Stimulated activated memory B cell treated with anti-CD40 and anti-IgM and Interleukin-4, amounts not matched to agents 10 μg/mL and 1 μg/mL and 100 μg/mL, for 72 hours (primary cell): ENCODE measurements at places on chromosomes 16 and 17.
A peak's percentile ranks its signal among the peaks of the same experiment; 100 is the strongest.

DNA sequence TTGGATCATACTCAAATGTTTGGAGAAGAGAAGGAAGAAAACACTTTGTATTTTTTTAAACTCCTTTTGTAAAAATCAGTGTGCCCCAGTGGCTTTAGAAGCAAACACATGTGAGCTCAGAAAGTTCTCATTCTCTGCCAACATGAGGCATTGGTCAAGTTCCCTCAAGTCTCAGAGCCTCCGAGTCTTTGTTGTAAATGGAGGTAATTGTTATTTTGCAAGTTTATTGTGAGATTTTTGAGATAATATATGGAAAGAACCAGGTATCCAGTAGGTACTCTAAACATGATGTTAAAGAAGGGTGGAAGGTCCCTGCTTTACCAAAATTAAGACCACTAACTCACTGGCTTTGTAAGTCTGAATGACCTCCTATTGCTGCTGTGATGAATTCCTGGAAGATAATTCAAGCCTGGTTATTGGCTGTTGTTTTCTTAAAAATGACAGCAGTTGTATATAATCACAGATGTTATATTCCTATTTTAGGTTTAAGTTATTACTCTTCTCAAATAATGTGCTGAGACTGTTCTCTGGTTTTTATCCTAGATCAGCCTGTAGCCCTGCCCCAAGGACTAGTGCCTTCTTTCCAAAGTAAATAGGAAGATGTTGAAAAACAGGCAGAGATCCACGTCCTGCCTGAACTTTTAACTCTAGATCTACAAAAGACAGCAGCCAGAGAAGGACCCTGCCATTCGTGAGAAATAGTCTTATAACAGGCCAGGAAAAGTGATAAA is 2.4 kb downstream of the HLF start:
- no peak for ATAC-seq

GRCh38 chr16:50665128-50665878 is 15.8 kb downstream of the SNX20 start:
- peak; percentile 59 for ATAC-seq

GRCh38 chr17:82080789-82081464 is 15.3 kb upstream of the DUS1L start:
- ATAC-seq = no peak

DNA sequence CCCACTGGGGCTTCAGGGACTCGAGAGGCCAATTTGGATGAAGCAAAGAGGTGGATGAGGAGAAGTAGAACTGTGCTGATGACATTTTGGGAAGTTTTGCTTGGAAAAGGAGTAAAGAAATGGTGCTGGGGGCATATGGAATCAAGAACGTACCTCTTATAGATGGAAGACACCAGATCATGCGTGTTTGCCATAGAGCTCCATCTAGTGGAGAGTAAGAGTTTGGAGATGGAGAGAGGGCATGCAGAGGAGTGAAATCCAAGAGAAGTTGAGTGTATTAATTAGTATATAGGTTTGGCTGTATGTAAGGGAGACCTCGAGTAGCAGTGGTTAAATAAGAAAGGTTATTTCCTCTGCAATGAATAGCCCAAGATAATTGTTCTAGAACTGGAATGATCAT is 56.0 kb downstream of the SHISA6 start:
- ATAC-seq = no peak

GRCh38 chr16:8295513-8296237 is 294.6 kb downstream of the TMEM114 start:
- no peak for ATAC-seq

- ATAC-seq = peak; percentile 91
These were observed 48.4 kb downstream of the RNF157 start for GRCh38 chr17:76191896-76192295.

DNA sequence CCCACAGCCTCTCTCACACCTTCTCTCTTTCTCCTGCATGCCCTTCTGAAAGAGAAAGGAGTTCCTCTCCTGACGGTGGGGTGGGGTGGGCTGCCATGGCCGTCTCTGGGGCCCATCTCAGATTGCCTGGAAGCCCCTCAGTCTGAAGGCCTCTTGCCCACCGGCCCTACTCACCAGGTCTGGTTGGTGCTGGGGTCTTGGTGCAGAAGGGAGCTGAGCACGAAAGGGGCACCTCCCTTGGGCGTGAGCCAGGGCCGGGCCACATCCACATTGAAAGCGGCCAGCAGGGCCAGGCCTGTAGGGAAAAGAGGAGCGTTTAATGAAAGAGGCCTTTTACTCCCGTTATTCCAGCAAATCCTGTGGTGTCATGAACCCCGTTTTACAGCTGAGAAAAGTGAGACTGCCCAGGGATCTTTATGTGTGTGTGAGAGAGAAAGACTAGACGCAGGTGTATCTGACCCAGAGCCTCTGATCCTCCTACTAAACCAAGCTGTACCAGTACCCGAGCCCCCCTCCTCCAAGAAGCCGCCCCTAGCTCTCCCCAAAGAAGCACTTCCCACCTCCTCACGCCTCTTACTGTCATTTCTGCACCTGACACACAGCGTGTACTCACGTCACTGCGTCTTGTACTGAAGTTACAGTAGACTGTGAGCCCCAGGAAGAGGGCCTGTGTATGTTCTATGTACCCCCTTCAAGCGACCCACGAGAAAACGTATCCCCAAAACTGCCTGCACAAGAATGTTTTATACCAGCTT is 23.4 kb downstream of the ITGAE start:
- ATAC-seq = no peak

- ATAC-seq = no peak
These were observed 59.1 kb downstream of the PIPOX start for GRCh38 chr17:29102046-29102445.

GRCh38 chr17:30565073-30565935 is 88.1 kb downstream of the GOSR1 start:
- ATAC-seq = no peak

- no peak for ATAC-seq
These were observed 42.2 kb downstream of the NDEL1 start for GRCh38 chr17:8477715-8478441.

GRCh38 chr16:79098907-79099306 is 501.6 kb downstream of the MAF start:
- no peak for ATAC-seq

DNA sequence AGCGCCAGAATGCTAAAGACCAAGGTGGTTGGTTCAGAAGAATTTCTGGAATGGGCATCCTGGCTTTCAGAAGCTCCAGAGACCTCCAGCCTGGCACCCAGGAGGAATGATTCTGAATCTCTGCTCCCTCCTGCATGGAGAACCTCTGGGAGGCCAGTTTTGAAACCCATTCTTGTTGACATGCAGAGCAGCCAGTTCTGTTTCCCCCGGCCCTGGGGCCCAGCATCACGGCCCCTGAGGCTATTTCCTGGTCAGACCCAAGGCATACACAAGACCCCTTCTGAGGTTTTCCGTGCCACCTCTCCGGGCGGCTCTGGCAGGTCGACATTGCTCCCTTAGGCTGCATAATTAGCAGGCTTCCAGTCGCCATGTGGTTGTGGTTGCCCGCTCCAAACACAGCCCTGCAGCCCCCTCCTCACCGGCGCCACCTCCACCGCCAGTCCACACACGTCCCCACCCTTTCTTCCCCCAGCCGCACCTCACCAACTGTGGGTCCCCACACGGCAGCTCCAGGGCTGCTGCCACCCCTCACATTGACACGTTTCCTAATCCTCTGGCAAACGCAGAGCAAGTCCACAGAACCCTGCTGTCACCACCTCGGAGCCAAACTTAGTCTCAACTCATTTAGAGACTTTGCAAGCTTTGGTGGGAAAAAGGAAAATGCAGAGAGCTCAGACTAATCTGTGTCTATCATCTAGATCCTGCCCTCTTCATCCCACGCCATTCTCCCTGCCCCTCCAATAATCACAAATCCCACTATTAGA is 367.1 kb downstream of the SOX9 start:
- no peak for ATAC-seq

DNA sequence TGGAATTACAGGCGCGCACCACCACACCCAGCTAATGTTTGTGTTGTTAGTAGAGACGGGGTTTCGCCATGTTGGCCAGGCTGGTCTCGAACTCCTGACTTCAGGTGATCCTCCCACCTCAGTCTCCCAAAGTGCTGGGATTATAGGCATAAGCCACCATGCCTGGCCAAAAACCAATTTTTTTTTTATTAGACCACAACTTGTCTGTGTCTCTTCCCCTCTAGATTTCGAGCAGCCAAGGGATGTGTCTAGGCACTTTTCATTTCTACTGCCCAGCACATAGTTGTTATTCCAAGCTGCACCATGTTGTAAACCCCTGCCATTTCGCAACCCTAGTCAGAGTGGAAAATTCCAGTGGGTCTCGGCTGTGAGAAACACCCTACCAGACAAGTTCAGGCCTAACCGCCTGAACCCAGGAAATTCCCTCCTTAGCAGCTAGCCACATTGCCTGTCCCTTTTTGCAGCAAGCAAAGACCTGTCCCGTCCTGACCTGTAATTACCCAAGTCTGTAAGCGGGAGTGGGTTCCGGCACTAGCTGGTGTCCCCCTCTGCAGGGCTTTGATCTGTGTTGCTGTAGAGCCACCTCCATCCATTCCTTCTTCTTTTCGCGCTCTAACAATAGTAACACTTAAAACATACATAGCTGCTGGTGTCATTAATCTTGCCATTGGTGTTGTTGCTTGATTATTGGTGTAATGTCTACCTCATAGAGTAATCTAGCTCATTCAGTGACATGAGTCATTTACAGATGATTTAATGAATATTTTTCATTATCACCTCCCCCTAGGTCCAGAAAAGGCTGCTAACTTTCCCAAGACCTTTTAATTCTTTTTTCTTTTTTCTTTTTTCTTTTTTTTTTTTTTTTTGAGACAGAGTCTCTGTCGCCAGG is 77.3 kb upstream of the ATF7IP2 start:
- ATAC-seq = no peak

DNA sequence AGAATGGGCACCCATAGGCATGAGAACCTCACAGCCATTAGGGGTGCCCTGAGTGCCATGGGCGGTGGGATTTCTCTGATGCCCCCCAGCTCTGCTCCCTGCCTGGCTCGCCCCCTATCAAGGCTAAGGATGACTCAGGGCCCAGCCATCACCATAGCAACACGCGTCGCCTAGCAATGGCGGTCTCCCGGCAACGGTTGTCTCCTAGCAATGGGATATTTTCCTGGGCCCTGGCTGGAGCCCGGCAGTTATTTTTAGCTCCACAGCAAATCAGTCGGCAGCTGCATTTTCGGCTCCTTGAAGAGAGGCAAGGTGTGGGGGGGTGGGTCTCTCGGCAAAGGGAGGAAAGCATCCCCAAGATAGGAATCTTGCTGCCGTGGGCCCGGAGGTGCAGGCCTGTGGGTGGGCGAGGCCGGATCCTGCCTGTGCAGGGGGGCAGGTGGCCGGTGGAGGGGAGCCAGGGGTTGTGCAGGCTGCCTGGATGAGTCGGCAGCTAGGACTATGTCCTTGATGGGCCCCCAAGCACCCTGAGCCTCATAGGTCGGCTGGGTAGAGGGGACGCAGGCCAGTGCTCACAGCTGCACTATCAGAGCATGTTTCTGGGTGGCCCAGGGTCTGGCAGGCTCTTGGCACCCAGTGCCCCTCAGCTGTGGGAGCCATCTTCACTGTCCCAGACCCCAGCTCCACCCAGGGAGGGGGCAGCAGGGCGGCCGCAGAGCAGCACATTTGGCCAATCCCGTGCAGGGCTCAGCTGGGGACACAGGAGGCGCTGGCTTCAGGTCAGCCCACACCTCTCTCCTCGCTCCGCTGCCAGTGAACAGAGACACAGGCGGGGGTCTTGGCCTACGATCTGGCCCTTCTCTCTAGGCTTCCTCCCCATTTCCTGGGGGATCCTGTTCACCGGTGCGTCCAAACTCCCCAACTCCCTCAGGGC is 4.2 kb upstream of the FBXL16 start:
- no peak for ATAC-seq

- ATAC-seq = no peak
These were observed 4.0 kb upstream of the CD68 start for GRCh38 chr17:7575481-7575883.

- ATAC-seq = no peak
These were observed 9.4 kb upstream of the MYLK3 start for GRCh38 chr16:46757339-46758050.

- no peak for ATAC-seq
These were observed 56.0 kb downstream of the ZFPM1 start for GRCh38 chr16:88508868-88509748.
